ENCODE measurements at places on chromosomes 16 and 17. TPM values are rescaled to one million over a fixed set of nuclear protein-coding genes. Genes with fewer than 3 reads are reported as not detected.

The PNMT gene
- polyA plus RNA-seq = not detected

The TNK1 gene
- polyA plus RNA-seq = not detected

The SCGB1C2 gene
- not detected for polyA plus RNA-seq

The ABCC11 gene
- not detected for polyA plus RNA-seq

The STAC2 gene
- polyA plus RNA-seq = not detected

The CLDN7 gene
- 8.4 TPM for polyA plus RNA-seq

The CCDC154 gene
- not detected for polyA plus RNA-seq

The RMI2 gene
- 0.23 TPM for polyA plus RNA-seq

The NME4 gene
- polyA plus RNA-seq = 39.6 TPM

The TLCD3B gene
- polyA plus RNA-seq = not detected

The AATK gene
- 2.0 TPM for polyA plus RNA-seq

The KRT25 gene
- not detected for polyA plus RNA-seq

All from CD14-positive monocyte (primary cell).